ENCODE measurements at places on chromosomes 16 and 17.

- DNase-seq = no peak
These were observed 3.0 kb upstream of the SRRM2 start for GRCh38 chr16:2749476-2749875.

DNA sequence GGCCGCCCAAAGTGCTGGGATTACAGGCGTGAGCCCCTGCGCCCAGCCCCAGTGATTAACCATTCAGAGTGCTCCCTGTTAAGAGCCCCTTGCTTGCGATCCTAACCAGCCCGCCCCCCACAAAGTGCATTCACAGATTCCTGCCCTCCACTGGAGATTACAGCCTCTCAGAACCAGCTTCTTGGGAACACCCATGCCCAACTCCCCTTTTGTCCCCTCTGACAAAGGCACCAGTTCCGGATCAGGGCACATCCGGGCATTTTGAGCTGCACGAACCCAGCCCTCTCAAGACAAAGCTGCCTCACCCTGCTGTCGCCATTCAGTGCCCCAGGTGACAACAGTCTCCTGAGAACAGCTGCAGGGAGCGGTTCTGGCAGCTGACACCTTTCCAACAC lies 848 bp upstream of the KRT19 start:
- no peak for DNase-seq

DNA sequence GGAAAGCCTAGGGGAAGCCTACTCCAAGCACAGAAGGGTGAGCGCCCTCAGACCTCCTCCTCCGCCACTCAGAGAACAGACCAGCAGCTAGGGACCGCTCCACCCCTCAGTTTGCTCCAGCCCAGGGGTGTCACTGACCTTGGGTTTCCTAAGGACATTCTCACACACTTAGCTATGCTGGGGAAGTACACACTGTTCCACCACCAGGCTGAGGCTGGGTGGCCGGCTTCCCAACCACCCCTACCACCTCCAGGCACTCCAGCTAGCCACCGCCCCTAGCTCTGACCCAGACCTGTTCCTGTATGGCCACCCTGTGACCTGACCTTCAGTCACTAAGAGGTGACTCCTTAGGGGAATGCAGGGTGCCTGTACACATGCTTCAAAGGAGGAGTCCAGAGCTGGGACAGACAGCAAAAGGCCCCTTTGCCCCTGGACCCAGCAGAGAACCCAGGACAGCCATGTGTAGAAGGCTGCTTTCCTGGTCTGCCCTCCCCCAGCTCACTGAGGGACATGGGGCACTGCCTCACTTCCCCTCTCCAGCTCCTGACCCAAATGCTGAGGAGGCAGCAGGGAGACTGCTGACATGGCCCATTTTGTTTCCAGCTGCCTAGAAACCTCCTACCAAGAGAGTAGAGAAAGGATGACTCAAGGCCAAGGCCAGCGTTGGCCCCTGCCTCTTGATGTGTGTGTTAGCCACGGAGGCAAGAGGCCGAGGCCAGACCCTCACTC lies 6.7 kb downstream of the HSPB9 start:
- no peak for DNase-seq

DNA sequence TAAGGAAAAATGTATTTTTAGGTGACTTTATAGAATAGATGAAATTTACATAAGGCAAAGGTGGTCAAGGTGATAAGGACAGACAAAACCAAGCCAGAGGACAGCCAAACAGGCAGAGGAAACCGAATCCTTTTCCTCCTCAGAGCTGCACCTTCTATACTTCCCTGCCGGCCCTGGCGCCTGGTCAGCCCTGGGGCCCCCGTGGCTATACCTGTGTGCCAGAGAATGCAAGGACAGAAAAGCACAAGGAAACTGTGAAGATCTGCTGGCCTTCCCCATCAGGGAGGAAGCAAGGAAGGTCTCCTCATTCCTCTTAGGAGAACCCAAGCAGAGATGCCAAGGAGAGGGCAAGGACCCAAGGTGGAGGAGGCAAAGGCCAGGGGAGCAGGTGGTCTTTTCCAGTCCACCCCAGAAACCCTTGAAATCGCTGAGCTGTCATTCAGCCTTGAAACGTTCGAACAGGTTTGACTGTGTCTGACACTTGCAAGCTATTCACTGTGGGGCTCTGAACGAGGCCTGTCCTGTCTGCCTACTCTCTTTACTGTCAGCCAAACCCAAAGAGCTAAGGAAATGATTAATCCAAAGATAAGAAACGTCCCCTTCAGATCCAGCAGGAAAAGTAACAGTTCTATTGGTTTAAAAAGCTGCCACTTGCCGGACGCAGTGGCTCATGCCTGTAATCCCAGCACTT lies 114.4 kb downstream of the XYLT1 start:
- DNase-seq = no peak

DNA sequence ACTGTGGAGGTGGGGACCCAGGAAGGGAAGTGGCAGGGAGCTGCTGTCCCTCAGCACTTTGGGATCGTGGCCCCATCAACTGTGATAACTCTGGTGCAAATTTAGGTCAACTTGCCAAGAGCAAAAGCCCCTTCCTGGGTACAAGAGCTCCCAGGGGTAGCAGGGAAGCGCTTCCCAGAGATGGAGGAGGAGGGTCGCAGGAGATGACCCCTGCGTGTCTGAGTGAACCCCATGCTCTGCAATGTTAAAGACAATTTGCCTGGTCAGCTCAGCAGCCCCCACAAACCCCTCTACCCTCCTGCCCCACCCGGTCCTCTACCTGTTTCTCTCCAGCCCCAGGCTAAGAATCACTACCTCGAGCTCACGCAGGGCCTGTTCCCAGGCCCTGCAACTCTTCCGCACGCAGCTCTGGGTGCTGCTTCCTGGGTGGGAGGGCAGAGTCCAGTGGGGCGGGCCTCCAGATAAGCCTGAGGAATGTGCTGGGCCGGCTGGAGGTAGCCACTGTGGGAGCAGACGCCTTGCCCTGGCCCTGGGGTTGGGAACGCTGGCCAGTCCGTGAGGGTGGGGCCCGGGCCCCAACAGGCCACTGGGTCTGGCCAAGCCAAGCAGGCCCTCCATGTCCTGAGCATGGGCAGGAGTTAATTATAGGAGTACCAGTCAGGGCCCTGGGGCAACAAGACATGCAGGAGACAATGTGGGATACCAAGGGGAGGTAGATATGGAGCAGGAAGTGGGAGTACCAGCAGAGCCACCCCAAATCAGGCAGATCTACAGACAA lies 6.1 kb downstream of the DOK4 start:
- no peak for DNase-seq

- DNase-seq = no peak
These were observed 4.9 kb upstream of the CDH1 start for GRCh38 chr16:68732042-68732680.

GRCh38 chr16:70704586-70704985 lies 18.7 kb upstream of the MTSS2 start:
- no peak for DNase-seq

- no peak for DNase-seq
These were observed at the start of gene SLC6A2 for GRCh38 chr16:55655897-55656681. Gene SLC6A2, plus strand, starts transcription at chr16:55655988. Its CDS starts 707 bp downstream, at chr16:55656695.

GRCh38 chr17:21132428-21132827 lies 5.7 kb downstream of the DHRS7B start:
- no peak for DNase-seq

DNA sequence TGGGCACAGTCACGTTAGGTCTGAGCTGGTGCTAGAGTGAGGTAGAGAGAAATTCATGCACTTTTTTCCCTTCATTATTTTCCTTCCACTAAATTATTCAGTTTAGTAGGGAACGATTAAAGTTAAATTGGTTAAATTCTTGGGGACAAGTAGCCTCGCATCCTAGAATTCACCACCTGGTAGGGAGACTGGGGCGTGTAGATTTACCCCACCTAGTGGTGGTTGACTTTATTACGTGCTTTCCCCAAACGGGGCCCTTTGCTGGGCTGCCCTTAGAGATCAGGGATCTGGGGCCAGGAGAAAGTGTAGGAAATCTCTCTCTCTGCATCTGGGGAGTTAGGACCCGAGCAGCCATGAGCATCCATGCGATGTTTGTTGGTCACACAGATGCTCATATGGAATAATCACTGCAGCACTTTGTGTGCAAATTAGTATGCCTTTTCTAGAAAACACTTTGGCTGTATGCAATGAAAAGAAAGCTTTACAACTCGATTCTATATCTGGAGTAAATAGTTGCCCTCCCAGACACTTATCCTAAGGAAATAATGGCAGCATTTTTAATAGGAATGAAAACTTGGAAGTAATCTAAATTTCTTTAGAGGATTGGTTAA lies 107.0 kb downstream of the PLCG2 start:
- DNase-seq = no peak

DNA sequence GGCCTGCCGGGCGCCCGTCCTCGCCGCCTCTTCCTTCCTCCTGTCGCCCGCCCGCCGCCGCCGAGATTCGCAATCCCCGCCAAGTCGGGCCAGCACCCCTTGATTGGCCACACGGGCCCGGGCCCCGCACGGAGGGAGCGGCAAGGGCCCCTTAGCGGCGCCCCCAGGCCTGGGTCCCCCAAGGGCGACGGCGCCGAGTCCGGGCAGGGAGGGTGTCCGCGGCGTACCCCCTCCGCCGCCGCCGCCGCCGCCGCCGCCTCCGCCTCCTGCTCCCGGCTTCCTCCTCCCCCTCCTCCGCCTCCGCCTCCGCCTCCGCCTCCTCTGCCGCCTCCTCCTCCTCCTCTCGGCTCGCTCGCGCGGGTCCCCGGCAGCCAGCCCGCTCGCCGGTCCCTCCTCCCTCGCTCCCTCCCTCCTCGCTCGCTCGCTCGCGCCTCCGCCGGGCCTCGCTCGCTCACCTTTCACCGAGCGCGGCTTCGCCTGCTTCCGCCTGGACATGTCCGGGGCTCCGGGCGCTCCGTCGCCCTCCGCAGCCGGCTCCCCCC lies 561 bp downstream of the ZNF423 start:
- DNase-seq = peak; percentile 26

GRCh38 chr17:62899361-62899760 lies 66.7 kb upstream of the TANC2 start:
- no peak for DNase-seq

DNA sequence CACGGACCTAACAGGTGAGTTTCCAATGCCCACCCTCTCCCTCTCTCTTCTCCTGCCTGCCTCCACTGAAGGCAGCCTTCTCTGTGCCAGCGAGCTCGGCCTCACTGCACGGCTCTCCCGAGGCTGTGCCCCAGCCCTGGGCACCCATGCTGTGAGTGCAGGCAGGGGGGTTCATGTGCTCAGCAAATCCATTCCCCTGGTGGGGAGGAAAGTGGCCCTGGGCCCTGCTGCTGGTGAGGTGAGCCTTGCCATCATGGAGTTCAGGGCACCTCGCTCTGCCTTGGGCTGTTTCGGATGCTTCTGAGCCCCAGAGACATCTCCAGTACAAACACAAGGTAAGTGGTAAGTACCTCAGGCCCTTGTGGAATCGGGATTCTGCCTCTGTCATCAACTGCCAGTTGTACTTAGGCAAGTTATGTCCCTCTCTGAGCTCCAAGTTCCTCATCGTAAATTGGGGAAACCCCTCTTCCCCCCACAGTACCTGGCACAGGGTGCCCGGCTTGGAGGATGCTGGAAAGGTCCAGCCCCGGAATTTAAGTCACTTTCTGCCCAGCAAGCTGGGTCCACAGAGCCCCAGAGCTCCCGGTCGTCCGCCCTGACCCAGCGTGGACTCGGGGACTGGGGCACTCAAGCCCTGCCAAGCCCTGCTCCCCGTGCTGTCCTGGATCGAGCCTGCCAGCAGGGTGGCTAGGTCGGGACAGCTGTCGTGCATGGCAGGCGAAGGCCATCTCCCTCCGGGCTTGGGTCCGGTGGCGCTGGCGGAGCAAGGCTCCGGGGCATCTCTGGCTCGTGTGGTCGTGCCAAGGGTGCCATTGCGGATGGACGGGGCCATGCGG lies 684 bp upstream of the NUDT16L1 start:
- no peak for DNase-seq

GRCh38 chr17:42167807-42168206 lies 13.0 kb upstream of the RAB5C start:
- DNase-seq = no peak

DNA sequence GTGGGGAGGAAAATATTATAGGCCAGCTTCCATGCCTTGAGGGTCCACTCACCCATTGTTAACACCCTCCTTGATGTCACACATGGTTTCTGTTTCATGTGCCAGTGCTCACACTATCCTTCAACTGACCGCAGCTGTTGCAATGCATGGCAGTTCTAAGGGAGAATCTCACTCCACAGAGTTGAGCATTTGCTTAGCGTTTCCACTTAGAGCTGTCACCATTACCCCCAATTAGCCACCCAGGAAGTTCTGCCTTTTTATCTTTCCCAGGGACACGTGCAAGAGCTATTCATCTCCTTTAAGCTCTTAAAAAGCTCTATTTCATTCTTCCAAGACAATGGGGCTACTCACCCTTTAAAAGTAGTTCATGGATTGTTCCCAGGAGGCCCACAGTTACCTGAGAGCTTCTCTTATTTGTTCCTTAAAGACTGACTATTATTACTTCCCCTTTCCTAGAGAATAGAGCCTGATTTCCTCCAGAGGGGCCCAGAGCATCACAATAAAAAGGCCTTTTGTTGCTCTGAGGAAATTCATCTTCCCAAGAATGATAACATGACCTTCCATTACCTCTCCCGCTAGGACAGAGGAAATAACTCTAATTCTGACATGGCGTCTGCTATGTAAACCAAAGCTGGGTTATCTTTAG lies 126.8 kb downstream of the CACNG3 start:
- no peak for DNase-seq

- no peak for DNase-seq
These were observed 900.0 kb upstream of the GOT2 start for GRCh38 chr16:59634004-59634579.

GRCh38 chr17:34617398-34617797 lies 38.0 kb downstream of the TMEM132E start:
- no peak for DNase-seq

- no peak for DNase-seq
These were observed 101.6 kb downstream of the METRNL start for GRCh38 chr17:83180996-83181481.

- no peak for DNase-seq
These were observed 123.9 kb upstream of the CIBAR2 start for GRCh38 chr16:85235991-85236817.

DNA sequence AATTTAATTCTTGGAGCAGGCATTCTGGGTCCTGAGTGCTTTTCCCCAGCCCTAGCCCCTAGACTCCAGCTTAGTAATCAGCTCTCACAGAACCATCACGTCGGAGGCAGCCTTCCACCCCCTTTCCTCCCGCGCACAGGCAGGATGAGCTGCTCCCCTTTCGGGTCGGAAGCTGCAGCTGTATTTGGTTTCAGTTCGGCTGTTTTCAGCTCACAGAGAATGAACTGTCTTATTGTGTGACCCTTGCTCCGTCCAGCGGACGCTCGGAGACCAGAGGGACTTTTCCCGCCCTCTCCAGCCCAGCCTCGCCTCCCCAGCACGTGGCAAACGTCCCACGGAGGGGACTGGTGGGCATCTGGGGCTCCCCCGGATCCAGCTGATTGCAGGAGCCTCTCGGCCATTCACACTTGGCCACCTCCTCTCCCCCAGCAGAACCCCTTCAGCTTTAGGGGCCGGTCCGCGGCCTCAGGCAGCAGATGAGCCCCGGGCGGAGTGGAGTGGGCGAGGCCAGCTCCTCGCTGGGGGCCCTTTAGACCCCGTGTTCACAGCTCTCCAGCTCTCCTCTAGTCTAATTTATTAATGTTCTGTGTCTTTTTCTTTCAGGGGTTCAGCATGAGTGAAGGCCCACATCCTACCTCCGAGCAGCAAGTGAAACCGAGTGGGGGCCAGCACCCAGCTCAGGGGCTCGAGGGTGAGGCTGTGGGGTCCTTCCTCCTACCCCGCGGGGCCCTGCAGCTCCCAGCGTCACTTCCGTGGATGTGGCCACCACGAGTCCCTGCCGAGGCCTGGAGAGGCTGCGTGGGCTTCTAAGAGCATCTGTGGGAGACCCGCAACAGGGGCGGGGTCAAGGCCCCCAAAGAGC lies 863 bp upstream of the UTS2R start:
- no peak for DNase-seq

GRCh38 chr16:66360624-66361324 lies 5.7 kb upstream of the CDH5 start:
- DNase-seq = no peak

- no peak for DNase-seq
These were observed 7.3 kb downstream of the DUSP3 start for GRCh38 chr17:43771463-43771862.
